ENCODE measurements at places on chromosomes 7 and 10. TPM values are rescaled to one million over a fixed set of nuclear protein-coding genes. Genes with fewer than 3 reads are reported as not detected.

- no peaks in the 10 kb centered on the region for H3K4me1 ChIP-seq
- H3K36me3 ChIP-seq = no peaks in the 10 kb centered on the region
- DNase-seq = no peak
- no peak overlapping the region for H3K27ac ChIP-seq
- no peak overlapping the region for H3K4me3 ChIP-seq
Observed at GRCh38 chr7:17033245-17033644, 151.5 kb upstream of the AGR3 start.

DNA sequence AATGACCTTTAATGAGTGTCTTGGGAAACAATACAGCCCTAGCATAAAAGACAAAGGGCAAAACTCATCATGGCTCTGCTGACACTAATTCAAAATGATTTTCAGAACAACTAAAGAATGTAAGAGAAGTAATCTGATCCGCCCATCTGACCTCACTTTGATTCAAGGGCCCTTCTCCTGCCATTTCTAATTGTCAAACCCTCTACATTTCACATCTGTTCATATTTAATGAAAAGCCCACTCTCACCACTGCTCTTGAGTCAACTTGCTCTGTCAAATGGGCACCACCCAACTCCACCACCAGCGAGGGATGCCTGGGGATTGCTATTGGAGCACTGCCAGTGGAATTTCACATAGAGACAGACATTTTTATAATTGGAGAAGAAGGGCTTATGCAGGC, 639.2 kb downstream of the KCNMA1 start:
- DNase-seq = no peak
- peaks cover 2% of the 10 kb centered on the region for H3K27me3 ChIP-seq
- no peak overlapping the region for H3K27ac ChIP-seq
- no peaks in the 10 kb centered on the region for H3K36me3 ChIP-seq
- H3K4me3 ChIP-seq = no peak overlapping the region

DNA sequence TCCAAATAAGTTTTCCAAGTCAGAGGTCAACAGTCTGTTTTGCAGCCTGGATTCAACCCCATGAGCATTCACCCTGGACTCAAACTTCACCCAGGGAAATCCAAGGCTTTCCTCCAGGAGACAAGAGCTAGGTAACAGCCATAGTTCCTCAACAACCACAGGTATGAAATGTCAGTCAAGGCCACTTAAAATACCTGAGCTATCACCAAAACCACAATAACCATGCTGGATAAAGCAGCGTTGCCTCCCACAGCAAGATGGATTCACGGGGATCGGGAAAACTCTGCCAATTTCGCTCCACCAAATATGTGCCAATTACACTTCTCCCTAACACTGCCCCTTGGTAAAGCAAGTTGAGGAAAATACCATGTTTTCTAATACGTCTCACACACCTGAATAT, 444.1 kb upstream of the KLF6 start:
- H3K36me3 ChIP-seq = no peaks in the 10 kb centered on the region
- H3K27me3 ChIP-seq = no peaks in the 10 kb centered on the region
- no peak overlapping the region for H3K4me3 ChIP-seq
- H3K4me1 ChIP-seq = no peaks in the 10 kb centered on the region
- no peak for DNase-seq

SLC12A9 gene
- 28.8 TPM for polyA plus RNA-seq

DNA sequence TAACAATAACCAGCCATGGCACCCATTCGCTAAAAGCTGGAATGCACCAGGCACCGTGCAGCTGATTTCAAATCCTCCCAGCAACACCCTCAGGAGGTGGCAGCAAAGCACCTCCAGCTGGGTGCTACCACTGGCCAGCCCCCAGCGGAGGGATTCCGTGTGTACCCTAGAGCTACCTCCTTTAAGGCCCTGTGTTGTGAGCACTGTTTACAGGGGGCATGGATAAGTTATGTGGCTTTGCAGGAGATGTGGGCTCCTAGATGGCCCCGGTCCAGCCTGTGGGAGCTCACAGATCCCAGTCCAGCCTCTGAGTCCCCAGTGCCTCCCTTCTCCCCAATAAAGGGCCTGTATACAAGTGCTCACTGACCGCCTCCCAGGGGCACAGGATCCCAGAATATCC, 27.1 kb downstream of the TNRC18 start:
- no peak for DNase-seq
- peaks cover 11% of the 10 kb centered on the region for H3K36me3 ChIP-seq
- no peaks in the 10 kb centered on the region for H3K27me3 ChIP-seq

PPP1R17 gene
- not detected for polyA plus RNA-seq

DNA sequence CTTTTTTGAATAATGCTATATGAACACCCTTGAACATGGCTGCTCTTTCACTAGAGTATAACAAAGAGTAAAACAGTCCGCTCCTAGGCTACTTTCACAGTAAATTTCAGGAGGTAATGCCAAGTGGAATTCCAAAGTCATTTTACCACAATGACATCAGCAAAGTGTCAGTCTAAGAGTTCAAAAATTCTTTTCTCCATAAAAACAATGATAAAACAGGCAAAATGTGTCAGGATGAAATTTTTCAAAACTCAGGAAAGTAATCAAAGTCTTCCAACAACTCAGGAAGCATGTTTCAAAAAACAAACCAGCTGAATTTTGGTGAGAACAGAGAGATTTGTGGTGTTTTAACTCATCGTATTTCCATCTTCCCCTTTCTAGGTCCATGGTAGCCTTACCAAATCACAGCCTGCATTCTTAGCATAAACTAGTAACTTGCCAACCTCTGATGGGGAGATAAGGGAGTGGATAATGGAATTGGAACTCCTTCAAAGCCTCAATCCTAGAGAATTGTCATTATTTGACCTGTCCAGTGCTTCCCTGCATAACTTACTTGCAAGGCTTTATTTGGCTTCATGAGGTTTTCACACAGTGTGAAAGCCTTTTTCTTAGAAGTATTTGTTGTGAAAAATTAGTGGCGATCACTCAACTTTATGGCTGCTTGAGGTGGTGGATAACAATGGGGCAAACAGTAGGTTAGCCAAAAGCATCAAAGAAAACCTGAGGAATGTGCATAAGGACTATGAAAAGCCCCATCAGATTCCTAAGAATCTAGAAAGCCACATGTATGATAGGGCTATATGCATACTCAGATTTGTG, 302.7 kb downstream of the HDAC9 start:
- DNase-seq = no peak
- no peak overlapping the region for H3K27ac ChIP-seq
- H3K4me3 ChIP-seq = no peak overlapping the region
- H3K36me3 ChIP-seq = no peaks in the 10 kb centered on the region
- no peaks in the 10 kb centered on the region for H3K4me1 ChIP-seq
- no peaks in the 10 kb centered on the region for H3K27me3 ChIP-seq

DNA sequence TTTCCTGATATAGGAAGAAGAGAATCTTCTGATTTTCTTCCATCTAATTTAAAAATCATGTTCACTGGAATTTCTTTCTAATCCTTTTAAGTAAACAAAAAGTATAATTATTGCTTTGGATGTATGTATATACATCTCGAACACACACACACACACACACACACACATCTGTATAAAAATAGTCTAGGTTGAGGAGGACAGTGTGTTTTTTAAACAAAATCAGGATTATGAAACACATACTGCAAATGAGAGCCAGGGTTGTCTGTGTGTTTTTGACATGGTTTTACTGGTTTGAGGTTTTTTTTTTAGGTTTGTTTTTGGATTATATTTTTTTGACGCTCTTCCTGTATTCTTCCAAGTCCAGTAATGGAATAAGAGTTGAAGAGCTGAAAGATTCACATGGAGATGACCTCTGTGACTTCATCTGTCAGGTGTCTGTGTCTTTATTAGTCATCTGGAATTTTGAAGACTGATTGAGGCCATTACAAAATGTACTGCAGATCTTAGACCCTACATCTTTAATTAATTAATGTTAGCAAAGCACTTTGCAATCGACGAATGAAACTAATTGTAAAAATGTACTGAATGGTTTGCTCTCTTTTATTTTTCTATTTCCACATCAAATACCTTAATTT, 237.1 kb downstream of the SUGCT start:
- no peaks in the 10 kb centered on the region for H3K4me1 ChIP-seq
- H3K27ac ChIP-seq = no peak overlapping the region
- no peaks in the 10 kb centered on the region for H3K27me3 ChIP-seq
- no peak for DNase-seq
- H3K4me3 ChIP-seq = no peak overlapping the region

HOXA3 gene
- polyA plus RNA-seq = 47.4 TPM

DNA sequence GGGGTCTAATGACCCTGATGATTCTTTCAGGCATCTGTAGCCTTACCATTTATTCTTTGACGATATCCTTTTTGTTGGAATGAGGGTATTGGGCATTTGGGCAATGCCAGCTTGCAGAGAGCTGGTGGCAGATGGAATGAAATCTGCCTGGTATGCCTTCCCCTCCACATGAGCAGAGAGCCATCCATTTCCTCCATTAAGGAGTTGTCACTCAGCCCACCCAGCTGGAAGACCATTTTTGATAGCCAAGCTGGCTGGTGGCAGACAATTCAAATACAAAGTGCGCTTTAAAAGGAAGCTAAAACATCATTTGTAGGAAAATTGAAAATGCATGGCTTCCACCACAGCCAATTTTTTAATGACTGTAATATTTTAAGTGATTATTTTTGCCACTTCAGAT, 240.1 kb upstream of the SLC26A5 start:
- H3K27ac ChIP-seq = no peak overlapping the region
- no peaks in the 10 kb centered on the region for H3K36me3 ChIP-seq
- DNase-seq = no peak
- H3K27me3 ChIP-seq = no peaks in the 10 kb centered on the region
- no peaks in the 10 kb centered on the region for H3K4me1 ChIP-seq

CYP3A7 gene
- polyA plus RNA-seq = 1.3 TPM

- no peaks in the 10 kb centered on the region for H3K4me1 ChIP-seq
- DNase-seq = no peak
- H3K27me3 ChIP-seq = no peaks in the 10 kb centered on the region
- no peak overlapping the region for H3K4me3 ChIP-seq
- H3K27ac ChIP-seq = no peak overlapping the region
Observed at GRCh38 chr10:119503821-119504220, 38.7 kb downstream of the RGS10 start.

ZNF467 gene
- polyA plus RNA-seq = 0.67 TPM

GOLGA7B gene
- 3.6 TPM for polyA plus RNA-seq

DNA sequence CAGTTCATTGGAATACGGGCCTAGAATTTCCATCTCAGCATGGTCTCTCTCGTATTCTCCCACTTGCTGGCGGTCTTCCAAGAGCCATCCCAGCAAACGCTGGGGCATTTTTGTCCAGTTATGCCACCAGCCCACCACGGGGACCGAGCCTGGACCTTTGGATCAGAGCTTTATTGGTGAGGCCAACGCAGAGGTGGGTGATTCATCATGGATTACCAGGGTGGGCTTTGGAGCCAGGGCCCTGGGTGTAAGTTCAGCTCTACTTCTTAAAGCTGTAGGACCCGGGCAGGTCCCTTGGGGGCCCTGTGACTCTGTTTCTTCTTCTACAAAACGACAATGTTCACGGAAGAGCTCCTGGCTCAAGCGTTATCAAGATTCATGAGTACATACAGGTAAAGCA, 22.7 kb upstream of the PITRM1 start:
- no peak overlapping the region for H3K4me3 ChIP-seq
- H3K27me3 ChIP-seq = peaks cover 21% of the 10 kb centered on the region
- no peak overlapping the region for H3K27ac ChIP-seq

MRLN gene
- polyA plus RNA-seq = not detected

GRCh38 chr10:29691564-29692072, 56.8 kb upstream of the SVIL start:
- peak; percentile 3 for DNase-seq
- H3K4me3 ChIP-seq = no peak overlapping the region
- no peaks in the 10 kb centered on the region for H3K4me1 ChIP-seq
- H3K36me3 ChIP-seq = no peaks in the 10 kb centered on the region
- H3K27me3 ChIP-seq = no peaks in the 10 kb centered on the region
- peak overlapping the region; percentile 33 for H3K27ac ChIP-seq

GRCh38 chr10:128848810-128849209, 618.2 kb upstream of the MGMT start:
- H3K4me3 ChIP-seq = no peak overlapping the region
- H3K4me1 ChIP-seq = no peaks in the 10 kb centered on the region
- H3K27me3 ChIP-seq = no peaks in the 10 kb centered on the region
- H3K27ac ChIP-seq = no peak overlapping the region
- DNase-seq = no peak

GRCh38 chr10:95246582-95247051, 44.2 kb downstream of the PDLIM1 start:
- peaks cover 76% of the 10 kb centered on the region for H3K36me3 ChIP-seq
- H3K27ac ChIP-seq = no peak overlapping the region
- H3K4me1 ChIP-seq = no peaks in the 10 kb centered on the region
- no peaks in the 10 kb centered on the region for H3K27me3 ChIP-seq
- no peak overlapping the region for H3K4me3 ChIP-seq
- peak; percentile 77 for DNase-seq

DNA sequence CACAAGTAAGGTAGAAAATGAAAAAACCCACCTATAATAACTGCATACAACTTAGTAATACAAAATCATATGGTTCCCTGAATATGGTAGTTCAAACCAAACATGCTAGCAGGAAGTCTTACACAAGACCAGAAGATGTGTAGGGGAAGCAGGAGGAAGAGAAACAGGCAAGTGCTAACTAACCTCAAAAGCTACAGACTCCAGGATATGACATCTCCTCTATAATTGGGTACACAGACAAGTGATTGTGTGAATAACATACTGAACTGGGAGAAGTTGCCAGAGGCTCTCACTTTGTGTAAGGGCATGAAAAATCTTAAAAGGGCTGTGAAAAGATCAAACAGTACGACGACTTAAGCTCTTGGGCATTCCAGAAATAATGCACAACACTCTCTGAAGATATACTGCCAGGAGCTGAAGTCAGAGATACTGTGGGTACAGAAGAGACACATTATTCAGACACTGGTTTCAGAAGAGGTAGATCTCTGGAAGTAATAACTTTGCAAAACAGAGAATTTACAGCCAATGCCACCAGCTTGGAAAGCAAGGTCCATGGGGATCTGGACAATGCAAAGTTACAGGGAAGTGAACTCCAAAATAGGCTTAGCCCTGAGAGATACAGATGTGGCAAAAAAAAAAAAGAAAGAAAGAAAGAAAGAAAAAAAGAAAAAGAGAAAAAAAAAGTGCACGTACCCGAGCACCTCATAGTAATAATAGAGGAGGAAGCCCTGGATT, 767.2 kb downstream of the TNS3 start:
- no peaks in the 10 kb centered on the region for H3K36me3 ChIP-seq
- no peak for DNase-seq
- no peak overlapping the region for H3K4me3 ChIP-seq

TCERG1L gene
- 0.12 TPM for polyA plus RNA-seq

DNA sequence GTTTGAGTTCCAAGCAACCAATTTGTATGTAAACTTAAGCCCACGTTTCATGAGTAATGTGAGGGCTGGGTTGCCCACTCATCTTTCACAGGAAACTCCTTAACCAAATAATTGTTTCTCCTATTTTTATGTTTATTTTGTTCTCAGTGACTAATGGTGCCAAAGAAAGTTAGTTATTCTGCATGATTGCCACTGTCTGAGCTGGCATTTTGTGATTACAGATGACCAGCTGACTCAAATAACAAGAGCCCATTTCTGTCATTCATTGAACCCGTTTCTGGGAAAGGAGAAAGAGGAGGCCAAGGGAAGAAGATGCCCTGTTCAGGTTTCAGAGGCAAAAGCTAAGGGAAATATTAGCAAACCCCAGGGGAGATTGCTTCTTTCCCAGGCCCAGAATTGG, 186.9 kb upstream of the MYO3A start:
- H3K27me3 ChIP-seq = no peaks in the 10 kb centered on the region
- no peak overlapping the region for H3K4me3 ChIP-seq
- H3K4me1 ChIP-seq = no peaks in the 10 kb centered on the region

- peaks cover 2% of the 10 kb centered on the region for H3K36me3 ChIP-seq
- no peaks in the 10 kb centered on the region for H3K4me1 ChIP-seq
- H3K27me3 ChIP-seq = no peaks in the 10 kb centered on the region
- no peak overlapping the region for H3K4me3 ChIP-seq
- DNase-seq = no peak
Observed at GRCh38 chr7:2729031-2729892, 41.3 kb downstream of the AMZ1 start.

FKBP6 gene
- polyA plus RNA-seq = not detected
